ENCODE measurements at places on chromosomes 2 and 18. TPM values are rescaled to one million over a fixed set of nuclear protein-coding genes. Genes with fewer than 3 reads are reported as not detected.

SPIRE1 gene
- 19.9 TPM for total RNA-seq

EFHD1 gene
- not detected for total RNA-seq

CPO gene
- total RNA-seq, result not detected

DPP4 gene
- 0.53 TPM for total RNA-seq

RASGRP3 gene
- total RNA-seq, result 3.4 TPM

ASB18 gene
- total RNA-seq, result not detected

BARD1 gene
- total RNA-seq, result 6.2 TPM

RAD51AP2 gene
- not detected for total RNA-seq

GALM gene
- 21.1 TPM for total RNA-seq

NCOA1 gene
- 2.3 TPM for total RNA-seq

TRAPPC8 gene
- 27.1 TPM for total RNA-seq

CYP1B1 gene
- 21.1 TPM for total RNA-seq

DNA sequence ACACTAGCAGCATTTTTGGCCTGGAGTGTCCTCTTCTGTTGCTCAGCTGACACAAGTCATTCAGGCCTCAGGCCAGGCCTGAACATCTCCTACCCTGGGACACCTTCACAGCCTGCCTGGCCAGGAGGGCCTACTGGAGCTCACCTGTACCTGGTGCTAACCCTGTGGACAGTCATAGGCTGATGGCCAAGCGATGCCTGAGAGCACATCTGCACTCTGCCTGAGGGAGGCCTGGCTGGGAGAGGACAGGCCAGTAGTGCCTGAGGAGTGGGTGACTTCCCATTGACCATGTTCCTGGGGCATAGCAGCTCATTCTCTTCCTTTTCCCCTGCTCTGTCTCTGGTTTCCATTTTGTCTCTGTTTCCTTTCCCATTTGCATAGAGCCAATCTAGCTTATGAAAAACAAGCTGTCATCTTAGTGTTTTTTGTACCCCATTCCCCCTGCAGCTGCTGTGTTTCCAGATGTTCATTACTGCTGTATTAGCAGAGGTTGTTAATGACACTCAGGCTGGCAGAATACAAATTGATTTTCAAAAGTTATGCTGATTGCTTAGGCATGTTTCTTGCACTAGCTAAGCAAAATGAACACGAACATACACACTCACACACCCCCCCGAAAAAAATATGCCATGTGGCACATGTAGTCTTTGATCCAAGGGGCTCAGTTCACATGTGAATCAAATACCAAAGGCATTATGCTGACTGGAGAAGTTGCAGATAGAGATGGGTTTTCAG is 149.7 kb upstream of the HS6ST1 start:
- no peak for DNase-seq

DNA sequence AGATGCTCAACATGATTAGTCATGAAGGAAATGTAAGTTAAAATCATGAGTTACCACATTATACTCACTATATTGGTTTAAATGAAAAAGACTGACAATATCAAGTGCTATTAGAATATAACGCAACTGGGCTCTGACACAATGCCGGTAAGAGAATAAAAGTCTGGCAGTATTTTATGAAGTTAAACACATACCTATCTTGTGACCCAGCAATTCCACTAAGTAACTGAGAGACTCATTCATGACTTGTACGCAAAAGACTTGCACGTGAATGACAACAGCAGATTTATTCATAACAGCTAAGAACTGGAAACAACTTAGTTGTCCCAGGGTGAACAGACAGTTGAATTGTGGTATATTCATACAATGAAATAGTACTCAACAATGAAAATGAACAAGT is 342.1 kb downstream of the SLC4A3 start:
- no peak for DNase-seq

- DNase-seq, result no peak
Measured at GRCh38 chr2:209305026-209305425, 118.8 kb upstream of the MAP2 start.

DNA sequence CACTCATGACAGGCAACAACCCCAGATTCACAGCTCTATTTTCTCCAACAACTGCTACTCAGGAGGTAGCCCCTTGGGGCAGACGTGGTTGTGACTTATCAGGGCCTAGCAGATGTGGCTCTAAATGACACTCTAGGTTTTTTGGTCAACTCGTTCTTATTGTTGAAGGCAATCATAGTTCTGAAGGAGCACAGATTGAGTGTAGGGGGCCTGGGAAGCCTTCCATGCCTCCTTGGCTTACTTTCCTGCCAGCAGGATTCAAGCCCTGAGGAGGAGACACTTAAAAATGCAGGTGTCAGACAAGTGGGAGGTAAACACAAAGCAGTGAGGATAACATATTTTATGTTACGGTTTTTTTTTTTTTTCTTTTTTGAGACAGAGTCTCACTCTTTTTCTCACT is 23.5 kb upstream of the SUCLG1 start:
- DNase-seq, result no peak

GRCh38 chr18:45355944-45356520 is 259.2 kb upstream of the SLC14A2 start:
- DNase-seq, result no peak

DNA sequence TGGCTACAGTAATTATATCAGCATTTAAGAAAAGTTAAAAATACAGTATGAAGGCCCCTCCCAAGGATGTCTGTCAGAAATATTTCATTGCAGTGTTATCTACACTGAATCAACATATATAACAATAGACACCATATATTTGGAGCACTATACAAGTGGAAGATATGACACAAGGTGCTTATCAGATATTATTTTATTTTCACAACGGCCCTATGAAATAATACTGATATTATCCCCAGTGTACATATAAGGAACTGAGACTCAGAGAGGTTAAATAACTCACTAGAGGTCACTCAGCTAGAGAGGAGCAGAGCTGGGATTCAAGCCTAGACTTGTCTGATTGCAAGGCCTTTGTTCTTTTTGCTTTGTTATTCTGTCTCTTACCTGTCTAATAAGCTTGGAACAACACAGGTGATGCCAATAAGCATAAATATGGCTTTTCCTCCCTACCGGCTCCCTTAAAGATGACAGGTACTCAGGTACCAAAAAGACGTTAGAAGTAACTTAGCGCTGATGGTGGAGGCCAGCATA is 4.7 kb upstream of the SLC40A1 start:
- no peak for DNase-seq

DNA sequence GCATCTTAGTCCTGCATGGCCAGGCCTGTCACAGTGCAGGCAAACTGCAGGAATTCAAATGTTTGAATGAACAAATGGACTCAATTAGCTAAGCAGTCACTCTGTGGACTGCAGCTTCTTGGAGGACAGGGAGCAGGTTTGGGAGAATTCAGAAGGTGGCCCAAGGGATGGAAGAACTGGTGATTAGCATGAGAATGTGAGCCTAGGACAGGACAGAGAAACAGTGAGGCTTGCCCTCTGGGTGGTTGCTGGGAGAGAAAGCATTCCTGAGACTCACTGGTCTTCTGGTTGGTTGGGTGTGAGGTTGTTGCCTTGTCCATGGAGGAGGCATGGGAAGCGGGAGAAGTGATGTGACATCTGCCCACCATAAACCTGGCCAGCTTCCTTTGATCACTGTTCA is 13.7 kb downstream of the IL1RL2 start:
- no peak for DNase-seq

DNA sequence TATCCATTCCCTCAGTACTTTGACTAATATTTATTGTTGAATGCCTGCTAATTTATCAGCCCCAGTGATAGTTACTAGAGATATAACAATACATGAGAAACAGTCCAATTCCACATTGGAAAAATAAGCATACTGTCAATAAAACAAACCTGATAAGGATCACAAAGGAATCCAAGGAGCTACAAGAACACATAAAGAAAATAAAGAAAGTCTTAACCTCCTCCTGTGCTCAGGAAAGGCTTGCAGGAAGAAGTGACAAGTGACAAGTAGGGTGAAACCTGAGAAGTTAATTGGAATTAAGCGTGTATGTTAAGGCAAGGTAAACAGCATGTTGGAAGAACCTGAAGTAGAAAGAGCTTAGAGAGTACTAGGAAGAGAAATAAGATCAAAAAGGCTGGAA is 20.3 kb upstream of the ASNSD1 start:
- DNase-seq, result no peak

- no peak for DNase-seq
Measured at GRCh38 chr2:105428387-105429018, 29.7 kb upstream of the FHL2 start.

DNA sequence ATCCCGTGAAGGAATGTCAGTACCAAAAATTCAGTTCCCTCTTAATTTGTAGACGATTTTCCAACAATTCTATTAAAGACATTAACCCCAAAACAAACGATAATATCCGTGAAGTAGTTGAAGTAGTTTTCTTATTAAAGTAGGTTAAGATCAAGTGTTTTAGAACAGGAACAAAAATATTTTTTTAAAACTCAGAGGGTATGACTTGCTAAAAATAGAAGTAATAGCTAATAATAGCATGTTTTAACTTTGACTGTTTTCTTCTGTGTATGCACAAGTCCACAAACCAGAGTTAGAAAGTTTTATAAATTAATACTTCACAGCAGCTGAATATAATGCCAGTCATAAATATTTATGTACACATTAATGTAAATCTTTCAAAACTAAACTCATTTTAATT is 2.4 kb downstream of the DNAJC10 start:
- no peak for DNase-seq

- DNase-seq, result no peak
Measured at GRCh38 chr2:51825823-51826222, 793.9 kb upstream of the NRXN1 start.

DNA sequence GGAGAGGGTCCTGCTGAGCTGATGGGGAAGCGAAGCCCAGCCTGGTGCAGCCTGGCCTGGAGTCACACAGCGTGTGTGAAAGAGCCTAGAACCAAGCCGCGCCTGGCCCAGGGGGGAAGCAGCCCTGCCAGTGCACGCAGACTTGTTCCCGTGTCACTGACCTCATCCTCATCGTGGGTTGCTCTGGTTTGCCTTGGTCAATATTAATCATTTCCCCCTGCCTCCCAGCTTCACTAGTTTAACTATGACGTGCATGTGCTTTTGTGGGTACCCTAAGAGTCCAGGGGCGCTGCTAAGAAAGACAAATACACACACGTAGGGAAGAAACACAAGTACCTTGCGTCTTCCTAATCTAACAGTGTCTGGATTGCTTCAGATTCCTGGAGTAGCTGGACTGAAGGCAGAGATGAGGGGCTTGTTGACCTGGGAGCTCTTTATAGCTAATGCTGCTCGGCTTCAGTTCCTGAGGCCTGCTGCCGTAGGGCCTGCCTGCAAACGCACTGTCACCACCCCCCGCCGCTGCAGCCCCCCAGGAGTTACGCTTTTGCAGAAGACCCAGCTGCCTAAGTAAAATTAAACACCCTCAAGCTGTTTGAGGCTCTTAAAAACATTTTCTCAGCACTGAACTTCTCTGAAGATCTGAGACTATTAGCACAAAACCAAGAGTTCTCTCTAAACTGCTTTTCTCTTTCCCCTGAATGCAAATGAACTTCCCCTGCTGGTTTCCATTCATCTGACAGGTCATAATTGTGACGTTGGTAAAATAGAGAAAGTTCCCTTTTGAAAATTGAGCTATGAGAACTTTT is 159.2 kb downstream of the FAM210A start:
- no peak for DNase-seq

DNA sequence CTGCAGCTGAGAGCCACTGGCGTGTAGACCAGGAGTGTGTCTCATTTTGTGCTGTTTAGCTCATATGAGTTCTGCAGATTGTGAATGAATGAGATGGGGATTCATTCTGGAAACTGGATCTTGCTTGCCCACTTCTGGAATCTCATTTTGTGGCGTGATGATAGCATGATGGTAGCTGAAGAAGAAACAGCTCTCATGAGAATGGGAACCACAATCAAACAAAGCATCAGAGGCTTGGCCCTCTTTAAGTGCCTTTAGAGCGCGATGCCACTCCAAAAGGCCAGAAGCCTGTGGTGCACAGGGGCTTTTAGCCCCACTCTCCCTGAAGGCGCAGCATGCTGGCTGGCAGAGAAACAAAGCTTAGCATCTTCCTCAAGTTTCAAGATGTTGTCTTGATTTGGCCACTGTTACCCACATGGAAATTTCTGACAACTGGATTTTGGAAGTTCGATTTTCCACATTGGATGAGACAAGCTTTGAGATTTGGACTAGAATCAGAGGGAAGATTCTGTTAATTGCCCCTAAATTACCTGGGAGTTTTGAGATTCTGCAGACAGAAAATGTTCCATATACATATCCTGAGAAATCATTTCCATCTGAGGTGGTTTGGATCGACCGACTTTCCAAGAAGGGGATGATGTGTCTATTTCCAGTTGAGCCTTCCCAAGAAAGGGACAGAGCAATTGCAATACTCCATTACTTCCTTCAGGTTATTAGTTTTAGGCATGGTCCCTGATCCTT is 234.5 kb downstream of the VAPA start:
- no peak for DNase-seq

DNA sequence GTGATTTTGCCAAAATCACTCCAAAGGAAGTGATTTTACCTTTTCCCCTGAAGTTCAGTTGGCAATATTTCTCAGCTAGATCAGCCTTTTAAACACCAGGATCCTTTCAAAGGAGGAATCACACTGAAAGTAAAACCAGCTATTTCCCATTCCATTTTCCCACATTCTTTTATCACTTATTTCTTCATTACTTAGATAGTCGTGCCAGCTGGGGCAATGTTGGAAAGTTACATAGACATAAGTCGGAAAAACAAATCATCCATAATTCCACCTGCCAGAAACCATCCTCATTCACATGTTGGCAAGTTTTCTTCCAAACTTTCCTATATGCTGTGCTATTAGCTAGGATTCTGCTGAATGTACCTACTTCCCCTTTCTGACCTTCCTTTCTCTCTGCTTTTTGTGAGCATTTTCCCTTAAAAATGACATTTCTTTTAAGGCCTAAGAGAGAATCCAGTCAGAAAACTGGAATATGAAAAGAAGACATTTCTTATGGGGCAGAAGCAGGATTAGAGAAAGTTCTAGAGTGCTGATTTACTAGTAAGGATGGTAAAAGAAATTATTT is 170.0 kb upstream of the STK17B start:
- DNase-seq, result no peak

GRCh38 chr2:23244617-23245016 is 140.4 kb upstream of the KLHL29 start:
- no peak for DNase-seq

- no peak for DNase-seq
Measured at GRCh38 chr2:235852526-235852920, 315.7 kb downstream of the GBX2 start.

- DNase-seq, result no peak
Measured at GRCh38 chr2:225272173-225272572, 127.3 kb upstream of the NYAP2 start.

DNA sequence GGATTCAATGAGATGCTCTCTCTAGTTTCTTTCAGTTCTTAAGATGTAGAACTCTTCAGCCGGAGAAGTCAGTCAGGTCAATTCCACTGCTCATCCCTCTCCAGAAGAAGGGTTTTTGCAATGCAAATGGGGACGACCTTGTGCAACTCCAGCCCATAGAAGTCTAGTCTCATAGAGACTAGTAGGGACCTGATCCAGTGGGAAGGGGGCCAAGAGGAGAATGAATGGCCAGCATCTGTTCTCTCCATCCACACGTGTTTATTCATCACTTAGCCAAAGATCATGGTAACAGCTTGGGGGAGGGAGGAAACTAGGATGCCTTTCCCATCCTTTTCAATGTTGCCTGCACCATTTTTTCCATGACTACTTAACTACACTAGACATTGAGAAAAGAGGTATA is 120.2 kb downstream of the LAMA3 start:
- no peak for DNase-seq

- DNase-seq, result no peak
Measured at GRCh38 chr2:190357600-190357999, 14.2 kb downstream of the INPP1 start.

- DNase-seq, result no peak
Measured at GRCh38 chr2:43810452-43810851, 28.2 kb downstream of the ABCG5 start.

GRCh38 chr2:12240206-12240605 is 476.5 kb upstream of the TRIB2 start:
- no peak for DNase-seq

Data from MG63 (cell line).